ENCODE measurements at places on chromosomes 4 and X.

DNA sequence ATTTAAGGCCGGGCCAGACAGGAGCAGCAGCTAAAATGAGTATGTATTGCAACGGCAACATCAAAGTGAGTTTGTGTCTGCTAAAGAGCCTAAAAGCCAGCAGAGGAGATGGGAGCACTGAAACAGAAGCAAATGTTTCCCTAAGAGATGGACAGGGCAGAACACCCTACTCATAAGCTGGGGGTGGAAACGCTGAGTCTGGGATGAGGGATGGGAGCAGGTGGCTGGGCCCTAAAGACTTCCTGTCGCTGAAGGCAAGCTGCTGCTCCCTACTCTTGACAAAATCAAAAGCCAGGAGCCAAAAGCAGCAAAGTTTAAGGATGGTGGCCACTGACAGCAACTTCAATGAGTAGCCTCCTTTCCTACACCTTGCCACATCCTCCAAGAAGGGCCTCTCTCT lies 40.6 kb upstream of the NAP1L5 start:
- DNase-seq: no peak

- no peak for DNase-seq
Observed at GRCh38 chr4:77092975-77093374, 17.2 kb upstream of the CCNI start.

- DNase-seq: no peak
Observed at GRCh38 chr4:77125961-77126360, 31.0 kb upstream of the CCNG2 start.

- no peak for DNase-seq
Observed at GRCh38 chrX:39736216-39737211, 361.2 kb downstream of the BCOR start.

- DNase-seq: peak; percentile 79
Observed at GRCh38 chrX:39162322-39162735, 361.1 kb downstream of the MID1IP1 start.

- no peak for DNase-seq
Observed at GRCh38 chrX:63613531-63614028, 171.4 kb downstream of the ARHGEF9 start.

- no peak for DNase-seq
Observed at GRCh38 chrX:93594780-93595179, 78.6 kb downstream of the NAP1L3 start.

All from erythroblast (primary cell).